SJCRH30 (cell line): ENCODE measurements at places on chromosomes 4 and X. TPM values are rescaled to one million over a fixed set of nuclear protein-coding genes. Genes with fewer than 3 reads are reported as not detected.

- DNase-seq, result no peak
- no peaks in the 10 kb centered on the region; the same call in 1 of the 2 replicates for H3K27me3 ChIP-seq
- H3K4me3 ChIP-seq, result no peak overlapping the region
- H3K27ac ChIP-seq, result no peak overlapping the region
Observed at GRCh38 chr4:109290918-109291317, 11.5 kb downstream of the COL25A1 start.

- no peak overlapping the region for H3K27ac ChIP-seq
- no peak for DNase-seq
- H3K36me3 ChIP-seq, result no peaks in the 10 kb centered on the region
- H3K27me3 ChIP-seq, result no peaks in the 10 kb centered on the region
Observed at GRCh38 chrX:6910218-6910617, 237.3 kb upstream of the STS start.

DNA sequence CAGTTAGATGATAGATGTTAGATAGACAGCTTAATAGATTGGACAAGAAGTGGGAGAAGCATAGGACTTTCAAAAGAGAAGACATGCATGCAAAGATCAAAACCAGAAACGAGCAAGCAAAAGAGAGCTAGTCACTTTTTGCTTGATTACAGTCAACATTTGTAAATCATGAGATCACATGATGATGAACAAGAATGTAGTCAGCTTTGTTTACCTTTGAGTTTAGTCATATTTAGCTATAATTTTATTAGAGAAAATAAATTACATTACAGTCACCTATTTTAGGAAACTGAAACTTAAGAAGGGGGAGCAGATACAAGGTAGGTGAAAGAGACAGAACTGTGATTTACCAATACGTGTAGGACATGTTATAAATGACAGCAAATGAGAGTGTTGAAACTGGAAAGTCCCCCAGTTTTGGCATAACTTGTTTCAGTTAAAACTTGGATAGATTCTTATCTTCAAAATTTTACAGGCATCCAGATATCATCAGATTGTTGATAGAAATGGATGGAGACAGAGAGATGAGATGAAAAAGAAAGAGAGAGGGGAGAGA is 1083.1 kb upstream of the PCDH10 start:
- H3K27ac ChIP-seq, result no peak overlapping the region
- no peaks in the 10 kb centered on the region for H3K27me3 ChIP-seq
- no peaks in the 10 kb centered on the region for H3K4me1 ChIP-seq
- no peak overlapping the region for H3K4me3 ChIP-seq
- DNase-seq, result no peak

DNA sequence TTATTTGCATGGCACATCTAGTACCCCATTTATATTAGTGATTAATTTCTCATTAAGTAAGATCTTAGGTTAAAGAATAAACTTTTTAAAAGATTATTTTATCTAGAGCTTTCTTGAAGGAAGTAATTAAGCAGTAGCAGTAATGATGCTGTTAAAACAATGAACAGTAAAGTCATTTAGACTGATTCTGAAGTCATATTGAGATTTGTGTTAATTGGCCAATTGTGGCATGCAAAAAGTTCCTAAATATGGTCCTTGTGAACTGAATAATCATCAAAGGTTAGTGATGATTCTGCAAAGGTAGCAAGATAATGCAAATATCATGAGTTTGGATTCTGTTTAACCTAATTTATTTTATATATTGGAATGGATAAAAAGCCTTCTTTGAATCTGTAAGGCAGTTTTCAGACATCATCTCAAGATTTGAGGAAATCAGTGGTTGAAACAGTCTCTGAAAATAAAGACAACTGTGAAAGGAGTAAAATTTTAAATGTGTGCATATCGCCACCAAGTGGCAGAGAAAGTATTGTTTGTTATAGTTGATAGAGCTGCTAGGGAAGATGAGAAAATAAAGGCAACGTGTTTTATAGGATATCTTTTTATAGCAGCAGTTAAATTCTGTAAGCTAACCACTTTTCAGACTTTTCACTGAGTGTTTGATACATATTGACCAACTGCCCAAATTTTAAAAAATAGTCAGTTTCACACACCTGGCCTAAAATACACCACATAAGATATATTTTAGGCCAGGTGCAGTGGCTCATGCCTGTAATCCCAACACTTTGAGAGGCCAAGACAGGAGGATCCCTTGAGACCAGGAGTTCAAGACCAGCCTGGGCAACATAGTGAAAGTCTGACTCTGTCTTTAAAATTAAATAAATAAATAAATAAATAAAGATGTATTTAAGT is 79.6 kb downstream of the CCKAR start:
- H3K4me3 ChIP-seq, result no peak overlapping the region
- H3K4me1 ChIP-seq, result 0 out of 2 replicates have a peak, but pooled peaks cover 3% of the 10 kb centered on the region
- peaks cover 67% of the 10 kb centered on the region for H3K36me3 ChIP-seq
- no peak overlapping the region for H3K27ac ChIP-seq
- H3K27me3 ChIP-seq, result no peaks in the 10 kb centered on the region
- peak; percentile 84 for DNase-seq

DNA sequence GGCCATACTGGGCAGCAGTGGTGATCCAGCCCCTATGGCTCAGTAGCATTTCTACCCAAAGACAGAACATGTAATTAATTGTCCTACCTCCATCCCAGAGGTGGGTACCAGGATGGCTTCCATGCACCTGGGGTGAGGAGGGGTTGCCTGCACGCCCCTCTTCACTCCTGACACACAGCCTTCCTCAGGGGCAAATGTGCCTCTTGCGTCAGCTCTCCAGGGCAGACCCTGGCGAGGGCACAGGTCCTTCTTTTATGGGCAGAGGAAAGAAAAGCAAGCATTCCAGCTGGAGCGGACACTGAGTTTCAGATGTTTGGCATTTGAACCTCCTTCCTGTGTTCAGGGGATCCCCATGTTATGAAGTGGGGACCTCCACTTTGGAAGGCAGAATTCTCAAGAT is 95.6 kb downstream of the PHKA2 start:
- H3K27me3 ChIP-seq, result no peaks in the 10 kb centered on the region
- no peaks in the 10 kb centered on the region for H3K36me3 ChIP-seq

DNA sequence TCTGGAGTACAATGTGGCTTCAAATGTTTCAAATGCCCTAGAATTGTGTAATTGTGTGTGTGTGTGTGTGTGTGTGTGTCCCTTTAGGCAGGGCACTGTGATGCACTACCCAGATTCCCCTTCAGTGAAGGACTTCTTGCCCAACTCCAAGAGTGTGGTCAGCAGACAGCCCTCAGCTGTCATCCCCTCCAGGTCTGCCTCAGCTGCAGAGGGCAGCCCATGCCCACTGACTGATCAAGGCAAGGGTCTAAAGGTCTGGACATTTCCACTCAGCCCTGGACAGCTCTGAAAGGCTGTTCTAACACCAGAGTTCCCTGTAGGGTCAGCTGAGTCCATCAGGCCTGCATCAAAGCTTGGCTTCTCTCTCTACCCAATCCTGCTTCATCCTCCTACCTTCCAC is 83.9 kb upstream of the USP9X start:
- no peak for DNase-seq
- H3K36me3 ChIP-seq, result no peaks in the 10 kb centered on the region
- H3K27ac ChIP-seq, result no peak overlapping the region
- H3K4me1 ChIP-seq, result no peaks in the 10 kb centered on the region

GRCh38 chrX:107445631-107446030 is 3.8 kb upstream of the FRMPD3 start:
- DNase-seq, result no peak
- no peaks in the 10 kb centered on the region for H3K27me3 ChIP-seq
- no peak overlapping the region for H3K4me3 ChIP-seq
- no peaks in the 10 kb centered on the region for H3K36me3 ChIP-seq

The IL2RG gene
- 0.10 TPM in 1 of 2 replicates, not detected in the other for total RNA-seq

The CFAP99 gene
- total RNA-seq, result not detected in 2 replicates

The TMSB15A gene
- total RNA-seq, result 307 and 367 TPM in 2 replicates

DNA sequence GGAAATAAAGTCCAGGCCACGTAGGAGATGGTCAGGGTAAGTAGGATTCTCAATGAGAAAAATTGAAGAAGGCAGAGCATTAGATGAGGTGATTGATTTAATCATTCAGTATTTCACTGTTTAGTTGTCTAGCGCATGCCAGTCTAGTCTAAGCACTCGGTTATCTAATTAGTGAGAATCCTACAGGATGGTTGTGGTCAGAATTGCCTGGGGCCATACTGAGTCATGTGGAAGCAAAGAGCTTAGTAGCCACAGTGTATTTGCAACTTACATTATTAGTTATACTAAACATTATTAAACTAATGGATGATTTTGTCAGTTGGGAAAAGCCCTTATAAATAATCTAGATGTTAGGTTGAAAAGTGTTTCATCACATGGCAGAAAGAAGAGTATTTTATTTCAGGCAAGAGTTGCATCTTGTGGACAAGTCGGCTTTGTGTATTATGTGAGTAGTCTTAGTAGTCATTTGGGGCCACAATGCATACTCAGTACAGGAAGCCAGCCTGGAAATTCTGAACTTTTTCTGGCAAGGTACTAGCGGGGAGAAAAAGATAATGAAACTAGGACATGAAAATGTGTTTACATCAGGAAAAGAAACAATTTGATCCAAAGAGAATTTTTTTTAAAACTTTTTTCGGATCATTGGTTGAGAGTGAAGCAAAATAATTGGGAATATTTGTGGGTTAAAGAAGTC is 31.9 kb downstream of the CPEB2 start:
- peak; percentile 14 for DNase-seq
- no peak overlapping the region for H3K4me3 ChIP-seq
- no peaks in the 10 kb centered on the region for H3K4me1 ChIP-seq
- H3K36me3 ChIP-seq, result no peaks in the 10 kb centered on the region
- no peaks in the 10 kb centered on the region for H3K27me3 ChIP-seq
- no peak overlapping the region for H3K27ac ChIP-seq

GRCh38 chr4:146059151-146059550 is 116.4 kb upstream of the LSM6 start:
- no peak overlapping the region for H3K4me3 ChIP-seq
- H3K4me1 ChIP-seq, result no peaks in the 10 kb centered on the region
- no peak overlapping the region for H3K27ac ChIP-seq
- no peaks in the 10 kb centered on the region for H3K36me3 ChIP-seq
- no peak for DNase-seq

The PIM2 gene
- total RNA-seq, result 6.8 and 8.0 TPM in 2 replicates

The LEF1 gene
- 83.9 and 84.4 TPM in 2 replicates for total RNA-seq

The ARX gene
- total RNA-seq, result not detected in 2 replicates
